ENCODE measurements at places on chromosomes 12 and 14.

DNA sequence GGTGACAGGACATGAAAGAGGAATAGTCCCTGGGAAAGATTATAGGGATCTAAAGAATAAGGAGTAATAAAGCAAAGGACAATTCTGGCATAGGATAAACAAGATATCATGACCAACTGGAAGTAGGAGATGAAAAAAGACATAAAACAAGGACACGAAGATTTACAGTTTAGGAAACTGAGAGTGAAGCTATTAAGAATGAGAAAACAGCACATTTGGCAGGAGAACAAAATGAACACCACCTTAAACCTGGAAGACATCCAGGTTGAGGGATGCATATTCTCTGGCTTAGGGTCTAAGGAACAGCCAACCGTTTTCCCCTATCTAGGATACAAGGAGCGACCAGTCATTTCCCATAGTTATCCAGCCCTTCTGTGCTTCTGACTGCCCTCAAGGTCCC is 1.9 kb downstream of the TRIP11 start:
- DNase-seq = no peak

DNA sequence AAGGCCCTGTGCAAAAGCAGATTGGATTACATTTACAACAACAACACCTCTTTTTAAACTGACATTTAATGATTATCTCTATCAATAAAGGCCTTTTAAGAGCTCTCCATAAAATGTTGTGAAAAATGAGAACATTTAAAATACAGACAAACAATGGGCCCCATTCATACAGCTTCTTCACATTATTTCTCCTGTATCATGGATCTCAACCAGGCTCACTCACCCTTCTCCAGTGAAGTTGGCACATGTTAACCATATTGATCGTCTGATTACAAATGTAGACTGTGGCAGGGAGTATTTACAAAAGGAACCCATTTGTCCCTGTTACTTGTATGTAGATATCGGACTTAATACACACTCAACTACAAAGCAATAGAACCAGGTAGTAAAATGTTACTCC is 220.2 kb upstream of the BTG1 start:
- peak; percentile 26 for DNase-seq

DNA sequence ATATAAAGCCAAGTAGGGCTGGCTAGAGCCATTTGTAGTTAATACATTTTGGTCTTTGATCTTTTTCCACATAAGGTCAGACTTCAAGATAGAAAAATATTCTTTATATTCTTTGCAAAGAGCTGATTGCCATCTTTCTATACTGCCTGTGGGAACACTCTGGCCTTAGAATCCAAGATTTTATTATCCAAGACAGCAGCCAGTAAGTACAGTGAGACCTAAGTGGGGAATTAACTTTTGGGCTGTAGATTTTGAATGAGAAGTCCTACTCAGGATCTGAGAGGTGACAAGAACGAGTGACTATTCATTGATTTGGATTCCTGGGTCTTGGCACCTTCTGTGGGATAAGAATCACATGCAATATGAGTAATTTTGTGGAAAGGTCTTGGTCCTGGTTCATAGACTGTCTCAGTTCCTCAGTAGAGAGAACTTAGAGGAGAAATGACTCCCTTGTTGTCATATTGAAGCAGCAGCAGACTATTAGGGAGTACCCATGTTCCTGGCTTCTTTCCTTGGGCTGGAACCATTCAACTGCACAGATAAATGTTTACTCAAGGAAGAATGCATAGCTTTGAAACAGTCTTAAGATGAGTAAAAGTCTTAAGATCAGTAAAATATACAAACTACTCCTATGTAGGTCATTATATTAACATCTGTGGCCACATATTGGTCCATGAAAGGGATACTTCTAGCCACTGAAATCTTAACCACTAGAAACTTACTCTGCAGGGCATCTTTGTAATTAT is 353.8 kb downstream of the RAD51B start:
- no peak for DNase-seq

DNA sequence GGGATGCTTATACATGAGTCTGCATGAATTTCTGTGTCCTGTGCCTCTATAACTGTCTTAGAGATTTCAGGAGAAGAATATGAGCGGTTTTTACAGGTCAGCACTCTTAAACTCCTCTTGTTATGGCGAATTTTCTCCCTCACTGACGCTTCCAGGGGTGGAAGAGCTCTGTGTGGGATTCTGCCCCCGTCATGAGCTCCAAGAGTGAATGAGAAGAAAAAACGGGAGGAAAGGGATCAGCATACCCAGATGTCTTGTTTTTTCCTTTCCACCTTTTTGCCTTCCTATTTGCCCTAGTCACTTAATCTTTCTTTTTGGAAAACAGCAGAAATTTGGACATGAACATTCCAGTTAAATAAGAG is 651 bp downstream of the PFKM start:
- no peak for DNase-seq

DNA sequence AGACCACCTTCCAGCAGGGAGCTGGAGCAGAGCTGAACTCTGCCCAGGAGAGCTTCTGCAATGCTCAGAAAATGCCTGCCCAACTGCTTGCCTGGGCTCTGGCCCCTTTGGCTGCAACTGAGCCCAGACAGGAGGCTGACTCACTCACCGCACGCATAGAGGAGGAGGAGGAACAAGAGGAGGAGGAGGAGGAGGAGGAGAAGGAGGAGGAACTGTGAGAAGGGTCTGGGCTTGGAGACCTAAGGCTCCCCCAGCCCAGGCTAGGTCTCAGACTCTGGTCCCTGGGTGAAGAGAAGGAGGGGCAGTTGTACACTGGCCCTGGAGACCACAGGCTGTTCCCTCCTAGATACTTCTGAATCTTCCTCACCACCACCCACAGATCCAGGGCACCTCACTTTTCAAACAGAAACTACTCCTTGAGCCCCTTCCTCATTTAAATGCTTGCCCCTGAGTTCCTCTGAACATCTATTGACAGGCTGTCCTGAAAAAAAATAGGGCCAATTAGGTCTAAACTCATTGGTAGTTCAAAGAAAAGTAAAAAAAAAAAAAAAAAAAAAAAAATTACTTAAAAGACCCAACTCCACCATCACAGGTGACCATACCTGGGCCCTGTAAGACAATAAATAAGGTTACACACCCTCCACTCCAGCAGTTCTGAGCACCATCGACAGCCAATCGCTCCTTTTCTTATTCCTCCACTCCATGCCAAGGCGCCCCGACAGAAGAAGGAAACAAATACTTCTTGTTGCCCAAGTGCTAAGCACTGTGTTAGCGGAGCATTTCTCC is 674 bp downstream of the VDR start:
- no peak for DNase-seq

GRCh38 chr14:102325791-102326345 is 6.3 kb downstream of the ZNF839 start:
- DNase-seq = no peak

DNA sequence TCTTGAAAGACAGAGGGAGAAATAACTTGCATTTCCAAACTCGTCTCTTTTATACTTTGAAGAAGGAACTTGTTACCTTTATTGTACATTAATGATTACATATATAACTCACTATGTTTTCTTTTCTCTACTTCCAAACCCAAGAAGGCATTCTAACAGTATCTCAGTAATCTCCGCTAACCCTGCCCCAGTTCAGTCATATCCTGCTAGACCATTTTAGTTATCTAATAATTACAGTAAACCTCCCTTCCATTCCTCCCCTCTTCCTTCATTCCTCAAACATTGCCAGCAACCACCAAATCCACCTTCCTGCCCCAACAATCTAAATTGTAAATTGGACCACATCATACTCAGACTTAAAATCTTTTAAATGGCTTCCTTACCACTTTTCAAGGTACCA is 30.6 kb downstream of the STK38L start:
- no peak for DNase-seq

DNA sequence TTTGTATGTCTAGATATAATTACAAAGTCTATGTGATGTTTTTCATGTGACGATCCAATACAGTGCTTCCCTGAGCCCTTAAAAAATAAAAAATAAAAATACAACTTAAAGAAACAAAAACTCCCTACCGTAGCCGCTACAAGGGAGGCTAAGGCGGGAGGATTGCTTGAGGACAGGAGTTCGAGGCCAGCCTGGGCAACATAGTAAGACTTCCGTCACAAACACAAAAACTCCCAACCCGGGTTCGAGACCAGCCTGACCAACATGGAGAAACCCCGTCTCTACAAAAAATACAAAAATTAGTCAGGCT is 669 bp upstream of the CDKN3 start:
- no peak for DNase-seq

Measured in NCI-H774 (cell line).